B cell (primary cell): ENCODE measurements at places on chromosomes 12 and 14.

DNA sequence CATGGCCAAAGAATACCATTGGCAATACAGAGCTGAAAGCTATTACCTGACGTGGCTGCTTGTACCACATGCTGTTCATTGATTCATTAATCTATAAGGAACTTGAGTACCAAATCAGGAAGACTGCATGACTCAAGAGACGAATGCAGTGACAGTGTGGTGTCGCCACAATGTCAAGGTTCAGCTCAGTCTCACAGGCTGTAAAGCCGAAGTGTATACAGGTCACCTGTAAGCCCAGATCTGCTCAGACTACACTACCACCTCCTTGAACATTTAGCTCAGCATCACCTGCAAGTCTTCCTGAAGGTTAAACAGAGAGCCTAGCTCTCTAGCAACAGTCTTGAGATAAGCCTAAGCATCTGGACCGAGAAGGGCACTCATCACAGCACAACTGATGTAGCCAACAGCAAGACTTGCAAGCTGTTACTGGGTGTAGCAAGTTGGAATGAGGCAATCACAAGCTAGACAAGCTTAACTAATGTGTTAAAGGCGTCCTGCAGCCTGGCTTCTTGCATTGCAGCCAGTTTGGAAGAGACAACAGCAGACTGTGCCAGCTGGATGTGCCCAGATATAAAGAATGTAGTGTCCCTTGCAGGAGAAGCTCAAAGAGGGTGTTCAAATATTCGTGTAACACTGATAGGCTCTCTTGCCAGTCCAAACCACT is 21.0 kb downstream of the TMTC1 start:
- no peak for DNase-seq

GRCh38 chr12:88993651-88994050 is 358.6 kb downstream of the DUSP6 start:
- DNase-seq, result no peak

DNA sequence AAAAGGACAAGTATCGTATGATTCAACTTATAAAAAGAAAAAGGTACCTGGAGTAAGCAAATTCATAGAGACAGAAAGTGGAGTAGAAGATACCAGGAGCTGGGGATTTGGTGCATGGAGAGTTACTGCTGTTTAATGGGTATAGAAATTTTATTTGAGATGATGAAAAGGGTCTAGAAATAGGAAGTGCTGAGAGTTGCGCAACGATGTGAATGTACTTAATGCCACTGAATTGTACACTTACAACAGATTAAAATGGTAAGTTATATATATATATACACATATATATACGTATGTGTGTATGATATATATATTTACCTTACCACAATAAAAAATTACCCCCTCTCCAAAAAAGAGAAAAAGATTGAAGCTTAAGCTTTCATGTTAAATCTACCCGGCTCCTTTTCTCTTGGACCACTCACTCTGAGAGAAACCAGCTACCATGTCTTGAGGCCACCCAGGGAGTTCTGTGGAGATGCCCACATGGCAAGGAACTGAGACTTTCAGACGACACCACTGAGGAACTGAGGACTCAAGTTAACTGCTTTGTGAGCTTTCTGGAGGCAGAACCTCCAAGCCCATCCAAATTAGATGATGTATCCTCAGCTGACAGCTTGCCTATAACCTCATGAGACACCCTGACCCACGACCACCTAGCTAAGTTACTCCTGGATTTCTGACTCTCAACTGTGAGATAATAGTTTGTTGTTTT is 130.0 kb upstream of the BTG1 start:
- DNase-seq, result no peak

GRCh38 chr14:64725261-64725815 is 21.1 kb downstream of the PLEKHG3 start:
- DNase-seq, result no peak

GRCh38 chr12:98227162-98227561 is 288.2 kb upstream of the TMPO start:
- no peak for DNase-seq

DNA sequence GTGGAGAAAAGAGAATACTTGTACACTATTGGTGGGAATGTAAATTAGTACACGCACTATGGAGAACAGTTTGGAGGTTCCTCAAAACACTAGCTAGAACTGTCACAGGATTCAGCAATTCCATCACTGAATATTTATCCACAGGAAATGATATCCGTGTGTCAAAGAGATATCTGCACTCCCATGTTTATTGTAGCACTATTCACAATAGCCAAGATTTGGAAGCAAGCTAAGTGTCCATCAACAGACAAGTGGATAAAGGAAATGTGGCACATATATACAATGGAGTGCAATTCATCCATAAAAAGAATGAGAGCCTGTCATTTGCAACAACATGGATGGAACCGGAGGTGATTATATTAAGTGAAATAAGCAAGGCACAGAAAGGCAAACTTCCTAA is 428.5 kb downstream of the CCDC91 start:
- DNase-seq, result no peak

GRCh38 chr14:39217214-39217879 is 16.4 kb upstream of the MIA2 start:
- no peak for DNase-seq

DNA sequence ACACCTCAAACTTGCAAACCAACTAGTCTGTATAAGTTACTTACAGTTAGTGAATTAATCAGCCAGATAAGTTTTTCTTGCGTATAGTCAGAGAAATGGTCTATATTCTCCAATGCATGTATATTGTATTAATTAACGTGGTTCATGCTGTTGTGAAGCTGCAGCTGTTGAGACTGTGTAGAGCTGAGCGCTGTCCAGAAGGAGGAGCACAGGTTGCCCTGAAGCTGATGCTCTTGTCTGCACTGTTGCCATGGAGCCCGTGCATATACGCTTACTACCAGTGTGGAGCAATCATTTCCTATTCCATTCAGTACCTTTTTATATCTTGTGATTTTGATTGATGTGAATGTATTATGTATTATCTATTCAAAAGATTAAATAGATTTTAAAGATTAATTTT is 74.3 kb upstream of the ARID2 start:
- DNase-seq, result peak; percentile 42

GRCh38 chr12:90163975-90164374 is 455.3 kb upstream of the ATP2B1 start:
- DNase-seq, result no peak

DNA sequence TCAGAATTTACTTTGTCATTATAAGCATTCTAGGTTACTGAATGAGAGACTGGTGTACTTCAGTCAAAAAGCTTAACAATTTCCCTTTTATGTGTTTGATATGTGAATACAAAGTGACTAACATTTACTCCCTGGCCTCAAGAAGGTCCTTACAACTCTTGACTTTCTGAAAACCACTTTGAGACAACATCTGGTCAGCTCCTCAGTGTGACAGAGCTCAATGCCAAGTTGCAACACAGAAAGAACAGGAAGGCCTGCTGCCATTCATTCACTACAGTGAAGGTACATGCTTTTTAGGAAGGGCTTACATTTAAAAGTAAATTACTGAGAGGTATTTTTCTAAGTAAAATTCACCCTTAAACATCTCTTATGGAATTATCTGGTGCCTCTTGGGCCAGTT is 2.3 kb upstream of the NAA30 start:
- no peak for DNase-seq

- no peak for DNase-seq
These were observed 66.6 kb downstream of the LLPH start for GRCh38 chr12:66063916-66064315.
